Panc1 (cell line): ENCODE measurements at places on chromosomes 11 and 22.
A peak's percentile ranks its signal among the peaks of the same experiment; 100 is the strongest.

DNA sequence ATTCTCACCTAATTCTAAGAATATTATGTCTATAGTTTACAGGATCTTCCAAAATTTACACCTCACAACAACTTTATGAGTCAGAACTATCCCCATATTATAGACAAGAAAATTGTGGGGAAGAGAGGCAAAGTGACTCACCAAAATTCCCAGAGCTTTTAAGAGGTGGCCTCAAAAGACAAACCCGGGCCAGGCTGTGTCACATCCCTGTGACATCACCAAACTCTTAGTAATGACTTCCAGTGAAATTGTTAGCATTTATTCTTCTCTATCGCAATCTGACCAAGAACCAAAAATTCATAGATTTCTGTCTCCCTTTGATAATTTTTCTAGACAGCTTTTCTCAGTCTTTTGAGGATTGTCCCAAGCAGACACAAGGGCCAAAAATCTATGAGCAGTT is 134.3 kb downstream of the SNX19 start:
- no peak for DNase-seq

DNA sequence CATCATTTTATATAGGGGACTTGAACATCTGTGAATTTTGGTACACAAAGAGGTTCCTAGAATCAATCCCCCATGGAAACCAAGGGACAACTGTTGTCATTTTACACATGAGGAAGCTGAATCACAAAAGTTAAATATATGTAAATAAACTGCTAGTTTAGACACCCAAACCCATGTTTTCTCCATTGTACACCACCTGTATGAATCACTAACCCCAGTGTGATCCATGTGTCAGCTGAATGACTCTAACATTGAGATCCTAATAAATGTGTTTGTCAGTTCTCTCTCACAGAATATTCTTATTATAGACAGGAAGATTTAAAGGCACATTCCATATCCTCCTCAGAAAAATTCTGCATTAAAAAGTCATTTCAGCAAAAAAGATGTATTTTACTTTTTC is 83.3 kb downstream of the ATG16L2 start:
- peak; percentile 45 for DNase-seq

- DNase-seq, result no peak
Observed at GRCh38 chr22:20399866-20400605, 6.1 kb downstream of the ZNF74 start.

DNA sequence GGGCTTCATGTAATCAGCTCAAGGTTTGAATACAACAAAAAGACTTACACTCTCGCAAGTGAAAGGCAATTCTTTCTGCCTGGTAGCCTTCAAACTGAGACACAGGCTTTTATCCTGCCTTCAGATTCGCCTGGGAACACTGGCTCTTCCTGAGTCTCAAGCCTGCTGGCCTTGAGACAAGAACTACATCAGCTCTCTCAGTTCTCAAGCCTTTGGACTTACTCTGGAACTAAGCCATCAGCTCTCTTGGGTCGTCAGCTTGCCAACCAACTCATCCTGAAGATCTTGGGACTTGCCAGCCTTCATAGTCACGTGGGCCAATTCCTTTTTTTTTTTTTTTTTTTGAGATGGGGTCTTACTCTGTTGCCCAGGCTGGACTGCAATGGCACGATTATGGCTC is 35.7 kb upstream of the LRRC10B start:
- no peak for DNase-seq

DNA sequence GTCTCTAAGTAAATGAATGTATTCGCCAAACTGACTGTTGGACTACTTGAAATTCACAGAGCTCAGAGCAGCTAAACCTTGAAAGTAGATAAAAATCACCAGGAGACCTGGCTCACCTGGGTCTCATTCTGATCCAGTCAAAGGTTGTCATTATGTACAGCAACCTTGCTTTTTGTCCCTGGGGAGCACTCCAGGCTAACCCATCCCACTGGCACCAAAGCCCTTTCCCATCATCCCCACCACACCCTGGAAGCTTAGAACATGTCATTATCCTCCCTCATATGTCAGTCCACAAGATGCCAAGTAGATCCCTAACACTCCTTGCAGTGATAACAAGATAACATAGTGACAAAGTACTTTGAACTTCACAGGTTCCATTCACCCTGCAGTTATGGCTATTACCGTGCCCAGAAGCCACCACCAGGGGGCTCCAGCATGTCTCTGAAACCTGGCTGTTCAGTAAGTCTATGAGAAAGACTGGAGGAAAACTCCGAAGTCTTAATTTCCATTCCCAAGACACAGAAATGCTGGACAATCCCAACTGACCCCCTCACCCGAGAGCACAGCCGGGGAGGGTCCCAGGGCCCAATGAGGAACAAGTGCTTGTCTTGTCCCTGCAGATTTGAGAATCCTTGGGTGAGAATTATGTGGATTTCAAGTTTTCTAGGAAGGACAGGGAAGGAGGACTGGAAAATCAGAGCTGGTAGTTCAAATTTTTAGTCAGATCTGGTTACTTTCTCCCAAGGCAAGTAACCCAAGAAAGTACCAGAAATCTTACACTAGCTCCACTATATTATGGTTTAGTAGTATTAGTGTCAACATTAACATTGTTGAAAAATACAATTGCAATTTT is 43.0 kb upstream of the USP47 start:
- DNase-seq, result no peak

GRCh38 chr22:19497245-19497644 is 17.5 kb downstream of the CDC45 start:
- DNase-seq, result no peak

GRCh38 chr22:46721501-46722085 is 16.5 kb downstream of the CERK start:
- DNase-seq, result no peak

- no peak for DNase-seq
Observed at GRCh38 chr11:95680169-95680929, 109.2 kb downstream of the FAM76B start.

- DNase-seq, result no peak
Observed at GRCh38 chr22:41827671-41828070, 5.2 kb upstream of the SREBF2 start.

- DNase-seq, result no peak
Observed at GRCh38 chr22:43476341-43476740, 64.5 kb downstream of the MPPED1 start.

- no peak for DNase-seq
Observed at GRCh38 chr11:44096360-44097185, 1.1 kb downstream of the EXT2 start.

- no peak for DNase-seq
Observed at GRCh38 chr22:33803371-33804282, 116.6 kb downstream of the LARGE1 start.
